ENCODE measurements at places on chromosomes 13 and 19.

DNA sequence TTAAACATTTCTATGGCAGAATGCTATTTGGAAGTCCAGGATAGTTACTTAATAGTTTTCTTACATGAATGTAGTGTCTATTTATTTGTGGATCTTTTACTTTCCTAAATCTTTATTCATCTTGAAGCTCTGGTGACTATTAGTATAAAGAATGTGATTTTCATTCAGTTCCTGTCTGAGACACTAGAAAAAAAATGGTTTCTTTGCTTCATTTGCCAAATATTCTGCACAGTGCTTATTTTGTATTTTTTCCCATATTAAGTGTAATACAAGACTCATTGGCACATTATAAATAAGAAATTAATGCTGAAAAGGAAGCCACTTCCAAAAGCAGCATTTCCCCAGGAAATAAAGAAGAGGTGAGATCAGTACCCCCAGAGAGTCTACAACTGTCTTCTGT, 109.8 kb downstream of the POSTN start:
- DNase-seq = no peak

- no peak for DNase-seq
Measured at GRCh38 chr13:99812625-99813024, 158.9 kb downstream of the ZIC5 start.

DNA sequence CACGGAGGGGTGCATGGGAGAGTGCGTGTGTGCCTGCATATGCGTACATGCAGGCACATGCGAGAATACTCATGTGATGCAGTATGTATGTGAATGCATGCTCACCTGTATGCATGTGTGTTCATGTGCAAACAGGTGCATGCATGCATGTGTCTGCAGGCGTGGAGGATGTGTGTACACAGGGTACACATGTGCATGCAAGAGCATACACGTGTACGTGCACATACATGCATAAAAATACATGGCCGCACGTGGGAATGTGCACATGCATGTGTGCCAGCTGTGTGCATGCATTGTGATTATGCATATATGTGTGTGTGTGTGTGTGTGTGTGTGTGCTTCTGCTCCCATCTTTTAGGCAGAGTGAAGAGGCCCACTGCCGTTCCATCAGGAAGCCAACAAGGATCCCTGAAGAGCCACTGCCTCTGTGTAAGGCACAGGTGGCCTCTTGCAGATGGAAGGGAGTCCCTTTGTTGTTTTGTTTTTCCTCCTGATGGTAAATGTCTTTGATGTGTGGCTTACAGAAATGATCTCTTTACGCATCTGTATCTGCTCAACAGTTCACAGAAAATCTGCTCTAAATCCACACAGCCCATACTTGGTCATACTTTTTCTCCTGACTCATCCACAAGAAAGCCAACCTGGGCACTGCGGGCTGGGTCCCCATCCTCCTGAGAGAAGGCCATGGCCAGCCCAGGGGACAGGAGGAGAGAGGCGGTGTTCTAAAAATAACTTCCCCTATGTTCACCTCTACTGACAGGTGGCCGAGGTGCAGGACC, 50.7 kb downstream of the KLF2 start:
- no peak for DNase-seq

DNA sequence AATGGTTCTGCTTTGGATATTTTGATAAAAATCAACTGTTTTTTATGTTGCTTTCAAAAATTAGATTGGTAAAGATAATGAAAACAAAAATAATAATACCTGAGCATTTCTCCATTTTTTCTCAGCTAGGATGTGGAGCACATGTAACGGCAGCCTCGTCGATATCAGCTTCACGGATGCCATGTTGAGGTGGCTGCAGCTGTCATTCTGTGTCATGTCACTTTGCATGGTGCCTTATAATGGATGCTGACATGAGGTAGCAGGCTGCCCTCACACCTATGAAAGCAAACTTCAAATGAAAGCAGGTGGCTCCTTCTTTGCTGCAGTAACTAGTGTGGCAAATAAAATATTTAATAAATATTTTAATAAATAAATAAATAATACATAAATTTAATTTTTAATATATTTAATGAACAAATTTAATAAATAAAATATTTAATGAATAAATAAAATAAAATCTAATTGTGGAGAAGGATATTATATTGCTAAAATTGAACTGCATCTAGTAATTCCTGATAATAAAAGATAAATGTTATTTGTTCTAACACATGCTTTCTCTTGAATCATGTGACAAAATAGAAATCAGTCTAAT, 955.7 kb upstream of the SLC10A2 start:
- DNase-seq = no peak

DNA sequence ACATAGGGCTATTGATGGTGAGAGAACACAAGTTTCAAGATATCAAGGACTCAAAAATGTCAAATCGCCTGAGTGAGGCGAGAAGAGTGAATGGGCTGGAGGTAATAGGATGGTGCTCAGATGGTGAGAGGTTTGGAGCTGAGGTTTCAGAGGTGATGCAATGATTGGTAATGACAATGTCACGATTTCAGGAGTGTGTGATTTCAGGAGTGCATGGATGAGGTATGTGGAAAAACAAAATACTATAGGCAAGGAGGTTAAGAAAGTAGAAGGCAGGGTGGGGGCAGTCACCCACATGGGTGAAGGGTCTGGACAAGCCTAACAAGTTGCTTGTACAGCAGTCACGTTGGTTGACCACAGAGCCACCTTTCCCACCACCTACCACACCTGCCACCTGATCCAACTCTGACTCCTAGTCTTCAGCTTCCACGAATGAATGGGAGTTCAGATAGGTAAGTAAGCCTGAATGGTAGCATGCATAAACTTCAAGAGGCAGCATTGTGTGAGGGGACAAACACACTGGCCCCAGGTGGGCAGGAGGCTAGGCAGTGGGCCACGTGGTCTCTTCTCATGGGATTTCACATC, 71.5 kb downstream of the RUBCNL start:
- no peak for DNase-seq

DNA sequence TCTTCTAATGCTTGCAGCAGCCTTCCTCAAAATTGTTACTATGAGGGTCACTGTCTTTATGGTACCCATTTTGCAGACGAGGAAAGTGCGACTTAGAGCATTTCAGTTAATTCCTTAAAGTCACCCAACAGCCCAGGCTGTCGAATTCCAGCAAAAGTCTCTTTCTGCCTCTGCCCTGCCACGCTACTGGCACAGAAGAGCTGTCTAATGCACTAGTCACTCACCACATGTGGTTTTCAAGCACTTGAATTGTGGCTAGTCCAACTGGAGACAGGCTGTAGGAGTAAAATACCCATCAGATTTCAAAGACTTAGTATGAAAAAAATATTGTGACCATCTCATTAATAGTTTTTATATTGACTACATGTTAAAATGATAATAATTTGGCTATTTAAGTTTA, 1.7 kb downstream of the FPR1 start:
- no peak for DNase-seq

DNA sequence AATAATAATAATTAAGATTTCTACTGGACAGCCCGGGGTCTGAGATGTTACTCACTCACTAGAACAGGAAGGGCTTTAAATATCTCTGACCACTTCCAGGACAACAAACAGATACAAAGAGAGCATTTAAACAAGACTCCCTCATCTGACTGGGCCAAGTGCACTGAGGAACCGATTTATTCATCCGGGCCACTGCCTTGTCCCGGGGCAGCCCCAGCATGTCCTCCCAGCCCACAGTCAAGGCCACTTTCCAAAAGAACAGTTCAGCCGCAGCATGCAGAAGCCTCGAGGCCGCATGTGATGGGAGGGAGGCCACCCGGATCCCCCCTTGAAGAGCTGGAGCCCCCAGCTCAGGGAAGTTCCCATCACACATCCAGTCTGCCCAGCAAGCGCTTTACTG, 30.5 kb downstream of the MLLT1 start:
- DNase-seq = peak; percentile 66

DNA sequence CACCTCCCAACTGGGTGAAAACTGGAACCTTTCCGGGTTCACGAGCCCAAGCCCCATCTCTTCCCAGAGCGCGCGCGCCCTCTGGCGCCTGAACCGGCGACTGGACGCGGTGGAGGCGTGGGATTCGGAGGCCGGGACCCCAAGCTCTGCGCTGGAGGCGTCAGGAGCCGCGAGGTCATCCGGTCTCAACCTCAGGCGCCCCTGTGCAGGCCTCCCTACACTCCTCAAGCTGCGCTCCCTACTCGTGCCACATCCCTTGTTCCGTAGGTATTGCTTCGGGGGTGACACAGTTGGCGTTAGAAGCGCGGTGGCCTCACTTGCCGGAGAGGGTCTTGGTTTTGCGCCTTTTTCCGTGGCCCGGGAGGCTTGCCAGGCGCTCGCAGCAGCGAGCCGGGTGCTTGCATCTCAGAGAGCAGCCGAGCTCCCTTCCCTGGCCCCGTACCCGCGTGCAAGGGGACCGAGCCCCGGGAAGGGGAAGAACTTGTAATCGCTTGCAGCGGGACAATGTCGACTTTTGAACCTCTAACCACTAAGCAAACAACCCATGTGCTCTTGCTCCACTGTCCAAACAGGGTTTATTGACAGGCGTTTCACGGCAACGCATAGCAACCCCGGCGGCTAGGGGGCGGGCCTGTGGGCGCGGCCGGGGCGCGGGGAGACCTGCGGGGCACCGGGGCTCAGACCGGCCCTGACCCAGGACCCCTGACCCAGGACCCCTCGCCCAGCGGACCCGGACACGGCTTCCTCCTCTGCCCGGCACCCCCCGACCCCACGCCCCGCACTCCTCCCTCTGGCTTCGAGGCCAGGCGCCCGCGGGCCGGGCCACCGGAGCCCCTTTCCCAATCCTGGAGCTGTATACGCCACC, 8.5 kb downstream of the CDX2 start:
- no peak for DNase-seq

DNA sequence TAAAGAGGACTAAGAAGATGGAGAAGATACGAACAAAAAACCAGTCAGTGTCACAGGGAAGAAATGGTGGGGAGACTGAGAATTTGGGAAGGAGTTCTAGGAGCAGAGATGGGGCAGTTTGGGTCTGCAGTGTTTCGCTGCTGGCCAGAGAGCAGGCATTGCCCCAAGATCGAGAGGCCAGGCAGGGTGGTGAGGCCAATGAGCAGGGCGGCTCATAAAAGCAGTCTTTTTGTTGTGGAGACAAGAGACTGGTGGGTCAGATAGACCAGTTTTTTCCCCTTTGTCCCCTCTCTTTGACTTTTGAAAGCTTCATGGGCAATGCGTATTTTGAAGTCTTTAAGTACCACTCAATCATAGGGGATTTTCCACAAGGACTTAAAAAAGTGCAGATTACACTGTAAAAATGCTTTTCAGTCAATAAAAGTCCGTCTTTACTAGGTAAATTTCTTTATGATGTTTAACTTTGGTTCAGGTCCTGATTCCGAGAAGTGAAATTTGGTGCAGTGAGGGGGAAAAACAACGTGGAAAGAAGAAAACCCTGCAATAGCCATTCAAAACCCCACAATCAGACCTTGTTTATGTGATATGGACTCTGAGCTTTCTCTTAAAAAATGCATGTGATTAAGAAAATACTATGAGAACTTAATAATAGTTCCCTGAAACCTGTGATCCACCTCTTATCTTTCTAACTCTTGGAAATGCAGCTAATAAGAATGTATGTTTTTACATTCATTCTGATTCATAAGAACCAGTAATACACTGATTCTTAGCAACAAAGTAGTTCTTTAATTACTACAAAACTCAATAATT, 338.9 kb downstream of the KLF5 start:
- no peak for DNase-seq

- DNase-seq = no peak
Measured at GRCh38 chr13:21071015-21071414, 9.6 kb upstream of the LATS2 start.

- DNase-seq = peak; percentile 57
Measured at GRCh38 chr19:57708641-57709361, at the start of gene ZNF154. Gene ZNF154 (minus strand): TSS chr19:57709204. CDS start chr19:57708971, 233 bp downstream.

DNA sequence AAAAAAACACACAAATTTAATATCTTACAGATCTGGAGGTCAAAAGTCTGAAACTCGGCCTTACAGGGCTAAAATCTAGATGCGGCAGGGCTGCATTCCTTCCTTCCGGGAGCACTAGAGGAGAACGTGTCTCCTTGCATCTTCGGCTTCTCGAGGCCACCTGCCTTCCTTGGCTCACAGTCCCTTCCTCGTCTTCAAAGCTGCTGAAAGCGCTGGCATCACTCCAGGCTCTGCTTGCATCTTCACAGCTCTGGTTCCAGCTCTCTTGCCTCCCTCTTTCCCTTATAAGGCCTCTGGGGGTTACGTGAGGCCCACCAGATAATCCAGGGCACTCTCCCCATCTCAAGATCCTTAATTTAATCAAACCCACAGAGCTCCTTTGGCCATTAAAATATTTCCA, 10.5 kb downstream of the XRCC1 start:
- DNase-seq = peak; percentile 35

DNA sequence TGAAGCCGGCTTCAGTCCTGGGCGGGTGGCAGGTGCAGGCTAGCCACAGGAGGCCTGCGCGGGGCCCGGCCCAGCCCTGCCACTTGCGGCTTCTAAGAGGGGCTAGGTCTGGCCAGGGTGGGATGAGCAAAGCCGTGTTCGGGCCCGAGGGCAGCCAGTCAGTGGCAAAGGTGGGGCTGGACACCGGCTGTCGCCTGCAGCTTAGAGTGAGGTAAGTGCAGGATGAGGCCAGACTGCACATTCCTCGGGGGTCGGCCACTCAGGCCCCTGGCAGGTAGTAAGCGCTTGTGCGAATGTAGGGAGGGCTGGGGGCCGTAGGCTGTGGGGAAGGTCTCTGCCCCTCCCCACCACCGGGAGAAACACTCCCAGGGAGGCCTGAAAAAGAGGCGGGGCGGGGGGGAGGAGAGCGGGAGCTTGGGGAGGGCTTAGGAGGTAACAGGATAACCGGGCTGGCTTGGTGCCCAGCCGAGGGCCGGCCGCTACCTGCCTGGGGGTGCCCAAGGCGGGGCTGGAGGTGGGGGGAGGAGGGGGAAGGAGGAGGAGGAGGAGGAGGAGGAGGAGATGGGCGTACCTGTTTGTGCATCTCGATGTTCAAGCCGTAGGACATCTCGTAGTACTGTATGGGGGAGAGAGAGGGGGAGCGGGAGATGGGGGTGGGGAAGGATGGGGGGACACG, 6.4 kb downstream of the TLE5 start:
- DNase-seq = no peak

DNA sequence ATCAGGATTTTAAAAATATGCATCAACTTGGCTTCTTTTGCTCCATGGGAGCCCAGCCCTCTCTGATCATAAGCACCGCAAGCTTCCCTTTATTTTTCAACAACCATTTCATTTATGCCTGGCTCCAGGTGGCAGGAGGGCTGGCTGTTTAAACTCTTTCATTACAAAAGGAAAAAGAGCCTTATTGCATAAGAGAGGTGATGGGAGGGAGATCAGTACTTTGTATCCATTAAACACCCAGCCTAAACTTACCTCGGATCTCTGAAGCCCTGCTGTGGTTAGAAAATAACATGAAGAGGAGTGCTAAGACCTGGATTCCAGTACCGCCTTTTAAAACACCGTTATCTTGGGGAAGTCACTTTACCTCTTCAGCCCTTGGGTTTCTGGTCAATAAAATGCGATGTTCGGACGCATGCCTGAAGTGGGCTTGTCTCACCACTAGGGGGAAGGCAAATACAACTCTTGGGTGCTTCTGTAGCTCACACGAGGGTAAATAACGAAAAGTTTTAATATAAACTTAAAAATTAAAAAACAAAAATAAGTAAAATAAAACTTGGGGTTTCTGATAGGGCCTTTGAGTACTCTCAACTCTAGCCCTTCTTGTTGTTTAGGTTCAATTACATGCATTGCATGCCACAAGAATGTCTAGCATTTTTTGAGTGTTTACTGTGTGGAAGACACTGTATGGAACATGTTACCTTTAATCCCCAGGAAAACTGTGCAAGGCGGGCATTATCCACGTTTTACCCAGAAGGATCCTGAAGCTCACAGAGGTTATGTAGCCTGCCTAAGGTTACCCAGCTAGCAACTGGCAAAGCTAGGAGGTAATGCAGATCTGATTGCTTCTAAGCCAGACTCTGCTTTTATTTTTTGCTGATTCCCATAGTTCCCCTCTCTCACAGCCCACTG, 240.3 kb downstream of the LMO7 start:
- DNase-seq = peak; percentile 71

GRCh38 chr19:35438527-35438926, 9.5 kb upstream of the FFAR2 start:
- no peak for DNase-seq

All from dorsolateral prefrontal cortex (tissue), 122 donors.